Spinal cord (tissue), 10 donors: ENCODE measurements at places on chromosomes 7 and 10. TPM values are rescaled to one million over a fixed set of nuclear protein-coding genes. Genes with fewer than 3 reads are reported as not detected.

GRCh38 chr7:141686074-141686473, 15.9 kb downstream of the DENND11 start:
- H3K27me3 ChIP-seq = no peaks in the 10 kb centered on the region
- H3K27ac ChIP-seq = no peak overlapping the region
- peaks cover 7% of the 10 kb centered on the region for H3K36me3 ChIP-seq
- peaks cover 3% of the 10 kb centered on the region for H3K4me1 ChIP-seq
- DNase-seq = no peak

DNA sequence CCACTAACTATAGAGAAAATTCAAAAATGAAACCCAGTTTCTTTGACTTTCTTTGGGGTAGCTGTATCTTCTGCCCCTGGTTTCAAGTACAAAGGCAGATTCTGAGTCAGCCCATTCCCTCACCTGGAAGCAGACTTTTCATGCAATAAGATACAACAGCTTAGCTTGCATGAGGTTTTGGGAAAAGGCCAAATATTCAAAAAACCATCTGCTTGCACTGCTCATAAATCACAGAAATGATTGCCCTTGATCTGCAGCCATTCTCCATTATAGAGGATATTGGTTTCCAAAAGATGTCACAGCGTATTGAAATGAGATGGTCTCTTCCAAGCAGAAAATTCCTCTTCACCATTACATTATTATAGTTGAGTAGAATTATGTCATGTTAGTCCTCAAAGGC, 354.0 kb downstream of the PHF14 start:
- H3K4me3 ChIP-seq = no peak overlapping the region
- H3K36me3 ChIP-seq = no peaks in the 10 kb centered on the region
- no peak for DNase-seq
- no peaks in the 10 kb centered on the region for H3K4me1 ChIP-seq
- no peak overlapping the region for H3K27ac ChIP-seq
- H3K27me3 ChIP-seq = no peaks in the 10 kb centered on the region

DNA sequence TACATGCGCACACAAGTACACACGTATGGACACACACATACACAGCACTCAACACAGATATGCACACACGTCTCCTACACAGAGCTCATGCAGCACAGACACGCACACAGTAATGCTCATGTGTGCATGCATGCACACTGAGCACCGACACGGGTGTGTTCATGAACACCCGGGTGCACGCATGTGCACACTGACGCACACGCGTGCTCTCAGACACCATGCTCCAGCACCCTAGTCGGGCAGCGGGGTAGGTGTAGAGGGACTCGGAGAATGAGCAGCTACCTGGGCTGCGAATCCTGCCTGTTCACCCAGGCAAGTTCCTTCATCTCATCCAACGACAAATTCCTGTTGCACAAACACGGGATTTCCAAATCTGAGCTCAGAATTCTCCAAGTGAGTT, 184.7 kb downstream of the MAD1L1 start:
- H3K4me3 ChIP-seq = no peak overlapping the region
- H3K36me3 ChIP-seq = peaks cover 49% of the 10 kb centered on the region
- H3K27ac ChIP-seq = no peak overlapping the region

DNA sequence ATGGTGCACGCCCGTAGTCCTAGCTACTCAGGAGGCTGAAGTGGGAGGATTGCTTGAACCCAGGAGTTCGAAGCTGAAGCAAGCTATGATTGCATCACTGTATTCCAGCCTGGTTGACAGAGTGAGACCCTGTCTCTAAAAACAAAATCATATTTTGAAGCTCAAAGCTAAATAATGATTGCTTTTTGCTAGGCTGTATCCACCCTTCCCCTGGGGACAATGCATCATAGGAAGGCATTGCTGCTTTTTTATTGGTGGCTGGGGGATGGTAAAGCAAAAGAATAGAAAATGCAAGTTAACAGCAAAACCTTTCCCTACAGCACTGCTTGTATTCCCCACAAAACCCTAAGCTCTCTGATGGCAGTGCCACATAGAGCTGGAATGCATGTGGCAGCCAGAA, 107.5 kb upstream of the WAC start:
- no peak for DNase-seq
- H3K4me3 ChIP-seq = no peak overlapping the region
- H3K27ac ChIP-seq = no peak overlapping the region
- H3K27me3 ChIP-seq = no peaks in the 10 kb centered on the region
- no peaks in the 10 kb centered on the region for H3K36me3 ChIP-seq

DNA sequence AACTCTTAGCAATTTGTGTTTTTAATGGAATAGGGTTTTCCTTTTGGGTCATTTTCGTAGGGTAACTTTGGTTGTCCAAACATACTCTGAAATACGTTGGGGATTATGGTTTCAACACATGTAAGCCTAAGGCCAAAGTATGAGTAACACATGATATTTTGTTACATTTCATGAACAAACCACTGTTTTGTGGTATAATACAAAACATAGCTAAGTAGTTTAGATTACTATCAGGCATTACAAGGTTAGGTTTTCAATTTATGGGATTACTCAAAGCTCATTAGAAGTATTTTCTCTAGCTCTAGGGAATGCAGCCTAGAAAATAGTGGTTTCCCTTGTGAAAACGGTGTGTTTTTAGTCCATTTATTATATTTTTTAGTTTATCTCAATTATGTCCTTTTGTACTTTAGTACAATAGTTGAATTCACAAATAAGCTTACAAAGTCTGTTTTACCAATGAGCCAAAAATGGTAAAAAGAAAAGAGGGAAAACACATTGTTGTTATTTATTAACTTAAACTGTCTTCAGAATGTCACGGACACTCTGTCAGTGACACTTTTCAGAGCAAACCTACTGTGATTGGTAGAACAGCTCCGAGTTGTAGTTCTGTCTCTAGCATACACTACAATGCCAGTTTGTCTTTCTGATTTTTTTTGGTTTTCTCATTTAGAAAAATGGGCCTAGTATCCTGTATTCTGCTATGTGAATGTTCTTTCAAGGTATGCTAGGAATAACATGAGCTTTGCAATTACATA, 473.7 kb downstream of the SUGCT start:
- H3K36me3 ChIP-seq = no peaks in the 10 kb centered on the region
- no peaks in the 10 kb centered on the region for H3K4me1 ChIP-seq
- H3K27me3 ChIP-seq = no peaks in the 10 kb centered on the region
- no peak overlapping the region for H3K27ac ChIP-seq
- no peak for DNase-seq

- H3K36me3 ChIP-seq = peaks cover 2% of the 10 kb centered on the region
- no peaks in the 10 kb centered on the region for H3K4me1 ChIP-seq
- H3K27me3 ChIP-seq = no peaks in the 10 kb centered on the region
- no peak for DNase-seq
Measured at GRCh38 chr7:92244808-92245486, 767 bp downstream of the KRIT1 start.

DNA sequence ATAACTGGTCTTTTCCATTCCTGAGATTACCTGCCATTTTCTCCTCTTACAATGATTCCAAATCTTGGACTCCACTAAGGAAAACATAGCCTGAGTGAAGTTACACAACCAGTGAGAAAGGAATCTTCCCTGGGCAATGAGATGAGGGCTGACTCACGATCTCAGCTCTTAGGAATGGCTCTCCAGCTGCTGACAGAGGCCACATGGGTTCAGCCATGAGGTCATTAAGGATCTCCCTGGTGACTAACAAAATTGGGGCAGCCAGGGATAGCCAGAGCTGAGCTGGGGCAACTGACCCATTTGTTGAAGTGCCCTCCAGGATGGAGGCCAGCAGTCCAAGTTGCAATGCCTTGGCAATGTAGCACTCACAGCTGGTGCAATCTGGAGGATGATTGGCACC, 78.7 kb upstream of the MKLN1 start:
- no peaks in the 10 kb centered on the region for H3K36me3 ChIP-seq
- no peak for DNase-seq
- H3K4me1 ChIP-seq = peaks cover 4% of the 10 kb centered on the region
- no peaks in the 10 kb centered on the region for H3K27me3 ChIP-seq

- H3K27me3 ChIP-seq = no peaks in the 10 kb centered on the region
- no peaks in the 10 kb centered on the region for H3K36me3 ChIP-seq
- H3K27ac ChIP-seq = no peak overlapping the region
- DNase-seq = peak; percentile 50
- H3K4me3 ChIP-seq = no peak overlapping the region
- no peaks in the 10 kb centered on the region for H3K4me1 ChIP-seq
Measured at GRCh38 chr7:8564281-8564680, 130.9 kb downstream of the NXPH1 start.

DNA sequence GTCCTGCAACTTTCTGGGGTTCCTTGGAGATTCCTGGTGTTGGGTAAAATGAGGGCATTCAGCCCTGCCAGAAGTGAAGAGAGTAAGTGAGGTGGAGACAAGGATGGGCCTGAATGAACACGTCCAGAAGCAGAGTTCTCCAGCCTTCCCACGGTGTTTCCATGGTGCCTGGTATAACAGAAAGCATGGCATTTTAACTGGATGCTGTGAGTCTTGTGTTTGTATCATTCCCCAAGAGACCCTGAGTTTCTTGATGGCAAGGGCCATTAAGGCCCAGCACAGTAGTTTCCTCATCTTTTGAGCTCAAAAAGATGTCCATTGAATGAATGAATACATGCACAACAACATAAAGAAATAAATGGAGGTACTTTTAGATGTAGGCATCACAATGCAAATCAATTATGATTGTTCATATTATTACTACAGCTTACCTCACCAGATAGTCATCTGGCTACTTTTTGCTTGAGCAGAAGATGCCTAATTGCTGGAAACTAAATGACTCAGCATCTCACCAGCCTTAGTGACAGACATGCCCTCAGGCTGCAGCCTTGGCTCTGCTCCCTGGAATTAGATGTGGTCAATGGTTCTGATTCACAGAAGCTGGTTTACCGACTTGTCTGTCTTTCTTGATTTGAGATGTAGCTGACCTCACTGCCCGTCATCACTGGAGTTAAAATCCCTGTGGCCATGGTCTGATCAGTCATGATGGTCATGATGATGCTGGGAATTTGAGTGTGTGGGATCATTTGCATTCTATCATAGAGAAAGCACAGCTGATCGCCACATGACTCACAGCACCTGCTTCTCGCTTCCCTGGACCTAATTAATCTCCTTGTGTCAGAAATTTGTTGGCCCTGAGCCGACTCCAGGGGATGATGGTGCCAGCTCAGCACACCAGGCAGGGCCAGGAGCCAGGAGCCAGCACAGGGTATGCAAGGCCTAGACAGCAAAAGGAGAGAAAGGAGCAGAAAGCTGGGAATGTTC, 83.9 kb downstream of the CXCL12 start:
- H3K27me3 ChIP-seq = no peaks in the 10 kb centered on the region
- H3K27ac ChIP-seq = no peak overlapping the region
- H3K4me3 ChIP-seq = no peak overlapping the region

DNA sequence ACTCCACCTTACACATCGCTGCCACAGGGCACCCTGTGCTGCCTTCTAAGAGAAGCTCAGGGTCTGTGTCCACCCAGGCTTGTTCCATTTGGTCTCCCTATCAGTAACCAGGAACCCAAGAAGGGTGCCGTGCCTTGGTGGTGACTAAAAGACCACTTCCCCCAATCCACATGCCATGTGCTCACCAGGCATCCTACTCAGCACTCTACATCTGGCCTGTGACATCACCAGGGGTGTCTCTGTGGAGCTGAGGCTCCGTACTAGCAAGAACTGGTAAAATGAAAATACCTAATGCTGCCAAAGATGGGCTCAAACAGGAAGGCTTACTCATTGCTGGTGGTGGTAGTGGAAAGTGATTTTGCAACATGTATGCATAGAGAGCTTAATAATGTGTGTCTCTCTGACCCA, 19.0 kb upstream of the C10orf71 start:
- H3K27ac ChIP-seq = no peak overlapping the region
- H3K27me3 ChIP-seq = no peaks in the 10 kb centered on the region
- H3K4me3 ChIP-seq = no peak overlapping the region
- H3K36me3 ChIP-seq = no peaks in the 10 kb centered on the region
- no peak for DNase-seq

GRCh38 chr7:1586827-1587705, 17.2 kb upstream of the PSMG3 start:
- H3K4me1 ChIP-seq = peaks cover 29% of the 10 kb centered on the region
- H3K27me3 ChIP-seq = peaks cover 4% of the 10 kb centered on the region
- H3K36me3 ChIP-seq = peaks cover 11% of the 10 kb centered on the region

GRCh38 chr7:104922182-104923009, 91.6 kb upstream of the KMT2E start:
- no peaks in the 10 kb centered on the region for H3K27me3 ChIP-seq
- H3K4me1 ChIP-seq = no peaks in the 10 kb centered on the region
- DNase-seq = no peak
- no peak overlapping the region for H3K27ac ChIP-seq

DNA sequence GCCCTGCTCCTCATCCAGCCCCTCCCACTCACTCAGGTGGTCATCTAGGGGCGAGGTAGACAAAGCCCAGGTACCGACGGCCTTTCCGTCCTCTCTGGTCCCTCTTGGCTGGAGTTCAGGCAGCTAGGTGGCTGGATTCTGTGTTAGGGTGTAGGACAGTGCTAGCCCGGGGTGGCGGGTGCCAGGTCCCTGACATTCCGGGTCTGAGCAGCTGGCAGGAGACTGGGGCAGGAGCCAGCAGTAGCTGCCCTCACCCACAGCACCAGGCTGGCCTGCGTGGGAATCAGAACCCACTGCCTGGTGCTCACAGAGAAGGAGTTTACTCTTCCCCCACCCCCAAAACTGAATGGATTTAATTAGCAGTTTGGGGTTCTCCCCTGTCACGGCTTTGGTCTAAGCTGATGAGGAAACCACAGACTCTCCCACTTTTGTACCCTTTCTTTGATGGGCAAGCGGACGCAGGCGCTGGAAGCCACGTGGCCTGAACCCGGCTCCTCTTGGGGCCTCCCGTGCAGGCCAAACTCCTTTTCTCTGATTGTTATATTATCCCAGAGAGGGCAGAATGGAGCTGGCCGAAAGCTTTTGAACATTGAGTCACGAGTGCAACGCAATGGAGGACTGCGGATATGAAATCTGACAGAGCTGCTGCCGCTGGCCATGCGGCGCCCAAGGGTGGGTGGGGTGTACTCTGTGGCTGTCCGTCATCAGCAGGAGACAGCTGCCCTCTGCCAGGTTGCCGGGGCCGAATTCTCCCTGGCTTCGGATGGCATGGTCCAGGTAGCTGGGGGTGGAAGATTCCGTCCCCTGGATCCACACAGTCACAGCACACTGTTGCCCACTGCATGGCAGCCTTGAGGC, 12.9 kb upstream of the ZFAND2A start:
- no peak overlapping the region for H3K4me3 ChIP-seq
- no peak overlapping the region for H3K27ac ChIP-seq
- no peaks in the 10 kb centered on the region for H3K36me3 ChIP-seq
- no peak for DNase-seq

GRCh38 chr7:101915000-101915399, 97.6 kb downstream of the CUX1 start:
- H3K4me3 ChIP-seq = no peak overlapping the region
- no peaks in the 10 kb centered on the region for H3K27me3 ChIP-seq
- H3K27ac ChIP-seq = no peak overlapping the region
- DNase-seq = no peak

The CTBP2 gene
- 88.1 TPM for polyA plus RNA-seq

The PARD3 gene
- polyA plus RNA-seq = 32.1 TPM

The AHR gene
- 8.4 TPM for polyA plus RNA-seq

The RASSF4 gene
- 80.1 TPM for polyA plus RNA-seq

The AOAH gene
- polyA plus RNA-seq = 5.3 TPM

The PRSS37 gene
- 0.45 TPM for polyA plus RNA-seq

The NKX2-3 gene
- not detected for polyA plus RNA-seq

The CRHR2 gene
- 2.6 TPM for polyA plus RNA-seq

The CCL26 gene
- polyA plus RNA-seq = not detected

The CCDC6 gene
- 32.6 TPM for polyA plus RNA-seq

The ATRNL1 gene
- polyA plus RNA-seq = 16.8 TPM

The CDK14 gene
- polyA plus RNA-seq = 60.9 TPM

The VGF gene
- 58.2 TPM for polyA plus RNA-seq
